Left kidney (tissue), 8 donors: ENCODE measurements at places on chromosomes 1 and 21. TPM values are rescaled to one million over a fixed set of nuclear protein-coding genes. Genes with fewer than 3 reads are reported as not detected.

Gene ANKRD65
- 8.5 TPM for polyA plus RNA-seq

Gene HES5
- not detected for polyA plus RNA-seq

Gene UBL4B
- not detected for polyA plus RNA-seq

Gene P3H1
- 73.6 TPM for polyA plus RNA-seq

Gene ATP1A4
- 0.15 TPM for polyA plus RNA-seq
